ACHN (cell line): ENCODE measurements at places on chromosomes 13 and 19.

- DNase-seq = no peak
Measured at GRCh38 chr19:38350883-38351282, 15.3 kb downstream of the CATSPERG start.

GRCh38 chr19:8858260-8858659 lies 26.1 kb downstream of the MBD3L1 start:
- DNase-seq = no peak

GRCh38 chr13:21674490-21675009 lies 3.7 kb downstream of the FGF9 start:
- DNase-seq = no peak

- DNase-seq = no peak
Measured at GRCh38 chr13:43273362-43273761, 250.0 kb downstream of the DNAJC15 start.

GRCh38 chr13:50393628-50394027 lies 378.4 kb downstream of the KCNRG start:
- no peak for DNase-seq

DNA sequence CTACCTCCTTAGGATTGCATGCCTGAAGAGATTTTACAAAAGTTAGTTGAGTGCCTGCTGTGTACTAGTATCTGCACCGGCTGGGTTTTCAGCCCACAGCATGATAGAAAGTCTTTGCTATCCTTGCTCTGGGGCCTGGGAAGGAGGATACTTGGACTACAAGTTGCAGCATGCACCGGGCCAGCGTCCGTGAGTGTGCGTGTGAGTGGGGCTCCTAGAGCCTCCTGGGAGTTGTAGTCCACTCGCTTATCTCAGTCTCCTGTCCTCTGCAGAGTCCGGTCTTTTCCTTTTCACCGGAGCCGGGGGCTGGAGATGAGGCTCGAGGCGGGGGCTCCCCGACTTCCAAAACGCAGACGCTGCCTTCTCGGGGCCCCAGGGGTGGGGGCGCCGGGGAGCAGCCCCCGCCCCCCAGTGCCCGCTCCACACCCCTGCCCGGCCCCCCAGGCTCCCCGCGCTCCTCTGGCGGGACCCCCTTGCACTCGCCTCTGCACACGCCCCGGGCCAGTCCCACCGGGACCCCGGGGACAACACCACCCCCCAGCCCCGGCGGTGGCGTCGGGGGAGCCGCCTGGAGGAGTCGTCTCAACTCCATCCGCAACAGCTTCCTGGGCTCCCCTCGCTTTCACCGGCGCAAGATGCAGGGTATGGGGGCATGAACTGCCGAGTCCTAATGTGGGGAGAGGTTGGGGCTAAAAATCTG lies 20.6 kb downstream of the BRSK1 start:
- peak; percentile 19 for DNase-seq

GRCh38 chr13:26897706-26898550 lies 137.3 kb upstream of the GPR12 start:
- no peak for DNase-seq

DNA sequence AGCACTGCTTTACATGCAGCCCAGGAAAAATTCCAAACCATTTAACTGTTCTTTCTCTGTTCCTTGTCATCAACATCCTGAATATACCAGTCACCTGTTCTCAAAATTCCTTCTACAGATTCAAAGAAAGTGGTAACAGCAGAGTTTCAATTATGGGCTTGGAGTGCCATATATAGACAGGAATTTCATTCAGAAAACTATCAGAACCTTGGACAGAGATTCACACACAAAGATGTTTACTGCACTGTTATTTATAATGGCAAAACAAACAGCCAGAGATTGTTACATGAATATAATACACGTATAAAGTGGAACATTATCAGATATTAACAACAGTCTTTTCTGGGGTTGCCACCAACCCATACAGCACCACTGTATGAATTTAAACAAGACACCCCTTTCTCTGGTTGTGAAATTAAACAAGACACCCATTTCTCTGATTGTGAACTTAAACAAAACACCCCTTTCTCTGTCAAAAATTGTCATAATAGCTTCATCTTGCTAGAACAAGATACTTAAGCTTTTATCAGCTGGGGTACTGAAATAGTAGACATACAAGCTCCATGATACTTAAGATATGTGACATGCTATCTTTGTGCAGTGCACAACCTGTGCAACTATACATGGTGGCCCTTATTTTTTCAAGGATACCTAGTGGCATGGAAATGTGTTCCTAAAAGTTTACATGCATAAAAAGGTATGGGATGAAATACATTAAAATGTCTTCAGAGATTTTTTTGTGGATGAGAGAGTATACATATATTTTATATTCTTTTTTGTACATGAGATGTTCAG lies 12.6 kb downstream of the CACNA1A start:
- no peak for DNase-seq
